Stimulated activated CD8-positive, alpha-beta memory T cell treated with anti-CD3 and anti-CD28 coated beads, Interleukin-7, amount 100 ng/mL, for 1 hour (primary cell): ENCODE measurements at places on chromosomes 5 and 9.

DNA sequence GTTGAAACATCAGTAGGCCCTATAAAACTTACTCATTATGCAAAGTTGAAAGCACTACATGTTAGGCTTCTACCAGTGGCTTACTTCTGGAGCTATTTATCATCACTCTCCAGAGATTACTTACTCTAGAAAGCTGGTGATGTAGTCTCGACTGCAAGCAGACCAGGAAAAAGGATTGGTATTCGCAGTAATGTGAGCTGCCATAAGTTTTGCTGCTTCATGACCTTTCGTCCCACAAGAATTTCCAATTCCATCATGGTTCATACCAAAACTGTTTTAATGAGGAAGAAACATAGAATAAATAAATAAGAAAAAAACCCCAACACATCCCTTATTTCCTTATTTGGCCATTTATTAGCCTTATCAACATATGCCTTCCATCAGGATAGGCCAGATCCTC is 181.9 kb downstream of the ADAMTS6 start:
- no peak for DNase-seq

DNA sequence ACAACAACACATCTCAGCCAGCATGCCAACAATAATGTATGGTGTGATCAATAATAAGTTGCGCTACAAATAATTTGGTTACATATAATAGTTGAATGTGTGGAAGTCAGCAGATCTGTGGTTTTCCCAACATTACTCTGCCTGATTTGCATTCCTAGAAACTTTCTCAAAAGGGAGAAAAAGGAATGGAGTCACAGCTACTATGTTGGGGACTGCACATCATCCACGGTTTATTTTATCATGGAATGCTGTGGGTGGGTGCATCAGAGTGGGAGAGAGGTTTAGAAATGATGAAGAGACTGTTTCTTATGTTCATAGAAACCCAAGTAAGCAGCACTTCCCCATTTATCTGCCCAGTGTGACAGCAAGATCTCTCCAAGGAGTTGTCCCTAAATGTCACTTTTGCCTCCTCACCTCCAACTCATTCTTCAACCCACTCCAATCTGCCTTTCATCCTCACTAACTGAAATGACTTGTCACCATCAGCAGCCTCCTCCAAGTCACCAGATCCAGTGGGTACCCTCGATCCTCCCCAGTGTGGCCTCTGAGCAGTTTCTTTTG is 2.8 kb upstream of the SPOCK1 start:
- DNase-seq = no peak

GRCh38 chr5:72608297-72608696 is 101.1 kb upstream of the ZNF366 start:
- no peak for DNase-seq

- DNase-seq = no peak
Measured at GRCh38 chr5:77031891-77032290, 1.7 kb downstream of the AGGF1 start.

DNA sequence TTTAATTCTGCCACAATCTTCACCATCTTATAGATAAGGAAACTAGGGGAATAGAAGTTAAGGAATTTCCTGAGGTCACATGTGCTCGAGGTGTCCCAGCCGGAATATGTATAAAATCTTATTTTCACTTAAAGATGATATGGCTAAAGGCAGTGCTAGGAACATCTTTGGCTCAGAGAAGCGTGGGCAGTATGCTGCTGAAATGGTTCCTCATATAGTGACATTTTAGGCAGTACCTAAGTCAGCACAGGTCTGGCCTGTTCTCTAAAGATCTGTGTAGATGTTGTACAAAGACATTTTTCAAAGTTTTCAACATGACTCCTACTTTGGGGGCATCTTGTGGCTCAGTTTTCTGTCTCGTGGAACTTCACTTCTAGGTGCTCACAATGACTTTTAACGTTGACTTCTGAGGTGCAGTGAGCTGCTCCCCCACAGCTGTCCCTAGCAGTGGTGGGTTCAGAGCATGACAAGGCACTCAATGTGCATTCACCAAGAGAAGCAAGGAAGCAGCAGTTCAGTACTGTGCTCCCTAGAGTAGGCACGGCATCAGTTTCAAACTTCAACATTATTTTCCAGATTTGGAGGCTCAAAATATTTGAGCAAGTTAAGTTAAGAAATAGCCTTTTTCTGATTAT is 40.3 kb downstream of the TNFAIP8 start:
- DNase-seq = no peak

GRCh38 chr5:77139001-77139400 is 51.9 kb upstream of the ZBED3 start:
- no peak for DNase-seq

- no peak for DNase-seq
Measured at GRCh38 chr9:5442400-5443011, 4.8 kb upstream of the PLGRKT start.

DNA sequence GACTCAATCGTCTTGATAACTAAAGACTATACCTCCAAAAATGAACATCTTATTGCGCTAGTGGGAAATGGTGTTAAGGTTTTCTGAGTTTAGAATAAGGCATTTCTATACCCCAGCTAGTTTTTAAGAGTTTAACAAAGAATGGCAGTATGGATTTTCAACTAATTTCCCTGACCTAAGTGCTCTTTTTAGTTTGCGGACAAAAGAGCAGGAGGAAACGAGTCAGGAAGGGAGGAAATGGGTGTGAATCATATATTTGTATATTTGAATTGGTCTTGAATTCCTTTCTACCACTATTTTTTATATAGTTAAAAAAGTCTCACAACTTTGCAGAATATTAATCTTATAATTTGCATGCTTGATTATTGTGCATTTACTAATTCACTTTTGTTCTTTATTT is 516.3 kb upstream of the ZNF608 start:
- DNase-seq = no peak

DNA sequence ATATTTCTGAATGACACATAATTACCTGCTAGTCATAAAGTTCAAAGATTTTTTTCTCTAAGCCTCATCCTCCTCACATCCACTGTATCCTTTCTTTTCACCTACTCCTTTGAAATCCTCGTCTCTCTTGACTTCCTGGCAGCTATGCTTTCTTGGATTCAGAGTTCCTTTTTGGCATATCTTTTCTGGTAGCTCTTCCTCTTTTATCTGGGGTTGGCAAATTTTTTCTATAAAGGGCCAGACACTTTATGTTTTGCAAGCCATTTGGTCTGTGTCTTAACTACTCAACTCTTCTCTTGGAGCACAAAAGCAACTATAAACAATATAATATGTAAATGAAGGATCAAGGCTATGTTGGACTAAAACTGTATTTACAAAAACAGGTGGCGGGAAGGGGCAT is 197.5 kb downstream of the KIAA0825 start:
- no peak for DNase-seq

GRCh38 chr5:53399926-53400697 is 80.3 kb upstream of the FST start:
- DNase-seq = no peak

GRCh38 chr5:50744776-50745175 is 78.3 kb downstream of the PARP8 start:
- no peak for DNase-seq

DNA sequence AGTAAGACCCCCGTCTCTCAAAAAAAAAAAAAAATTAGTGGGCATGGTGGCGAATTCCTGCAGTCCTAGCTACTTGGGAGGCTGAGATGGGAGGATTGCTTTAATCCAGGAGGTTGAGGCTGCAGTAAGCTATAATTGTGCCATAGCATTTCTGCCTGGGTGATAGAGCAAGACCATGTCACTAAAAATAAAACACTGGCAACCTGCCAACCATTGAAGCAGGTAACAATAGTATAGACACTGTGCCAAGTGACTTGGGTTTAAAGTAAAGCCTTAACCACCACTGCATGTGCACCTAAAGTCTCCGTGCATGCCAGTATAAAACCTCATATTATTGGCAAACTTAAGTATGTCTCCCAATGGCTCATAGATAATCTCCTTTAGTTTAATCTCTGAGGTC is 3.4 kb upstream of the APBA1 start:
- DNase-seq = no peak

DNA sequence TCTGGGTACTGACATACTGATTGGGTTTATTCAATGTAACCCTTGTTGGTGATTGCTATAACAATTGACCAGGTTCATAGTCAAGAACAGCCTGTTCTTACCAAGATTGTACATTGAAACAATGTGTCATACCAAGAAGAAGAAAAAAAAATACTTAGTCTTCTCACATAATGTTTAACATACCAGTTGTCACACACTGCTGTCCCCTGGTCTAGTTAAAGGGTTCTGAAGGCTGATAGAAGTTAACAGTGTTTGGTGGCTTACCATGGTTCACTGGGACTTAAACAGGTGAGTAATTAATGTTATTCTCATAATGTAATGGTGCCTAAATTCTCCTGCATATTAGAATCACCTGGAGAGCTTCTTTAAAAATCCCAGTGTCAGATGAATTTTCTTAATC is 18.5 kb upstream of the CDC42SE2 start:
- no peak for DNase-seq

DNA sequence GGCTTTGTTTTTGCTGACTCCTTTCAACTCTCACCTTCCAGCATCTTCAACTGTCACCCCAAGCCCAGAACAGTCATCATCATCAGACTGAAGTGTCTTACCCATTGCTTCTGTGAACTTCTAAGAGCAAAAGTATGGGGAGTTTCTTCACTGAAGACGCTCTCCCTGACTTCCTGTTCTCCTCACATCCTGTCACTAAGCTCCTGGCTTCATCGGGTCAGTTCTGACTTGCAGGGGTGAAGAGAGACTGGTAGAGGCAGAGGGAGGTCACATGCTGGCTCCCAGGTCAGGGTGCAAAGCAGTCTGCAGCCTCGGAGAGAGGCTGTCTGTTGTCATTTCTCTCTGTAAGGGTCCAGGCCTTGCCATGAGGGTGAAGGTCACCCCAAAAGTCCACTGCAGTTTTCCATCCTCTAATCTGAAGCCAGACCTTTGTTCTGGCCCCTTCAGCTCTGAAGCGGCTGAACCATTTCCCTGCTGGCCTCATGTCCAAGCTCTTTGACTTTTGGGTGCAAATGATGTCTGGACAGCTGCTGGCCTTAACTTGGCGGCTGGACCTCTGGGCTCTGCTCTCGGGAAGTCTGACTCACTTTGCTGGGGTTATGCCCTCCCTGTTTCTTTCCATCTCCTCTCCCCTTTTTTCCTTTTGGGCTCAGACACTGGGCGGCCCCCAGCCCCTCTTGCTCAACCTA is 305.0 kb downstream of the RAB3C start:
- DNase-seq = no peak

GRCh38 chr5:106159616-106160015 is 1511.1 kb downstream of the EFNA5 start:
- no peak for DNase-seq

- DNase-seq = no peak
Measured at GRCh38 chr5:3104429-3105060, 353.1 kb upstream of the IRX2 start.

GRCh38 chr9:124685217-124685616 is 85.9 kb downstream of the NR6A1 start:
- DNase-seq = no peak

DNA sequence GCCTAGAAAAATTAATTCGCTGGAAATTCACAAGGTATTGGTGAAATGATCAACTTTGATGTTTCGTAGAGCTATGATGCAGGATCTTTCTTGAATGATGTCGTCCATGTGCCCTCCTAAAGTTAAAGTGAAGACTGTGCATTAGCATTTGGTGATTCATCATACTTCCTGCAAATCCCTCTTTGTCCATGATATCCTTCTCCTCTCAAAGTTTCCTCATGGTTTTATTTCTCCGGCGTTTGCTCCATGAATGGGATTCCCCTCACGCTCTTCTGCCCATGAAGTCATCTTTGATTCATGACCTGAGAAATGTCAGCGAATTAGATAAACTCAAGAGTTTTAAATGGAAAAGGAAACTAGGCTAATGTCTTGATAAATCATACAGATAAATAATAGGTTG is 372.7 kb downstream of the PSAT1 start:
- DNase-seq = no peak

GRCh38 chr5:6700685-6701355 is 12.4 kb upstream of the TENT4A start:
- DNase-seq = no peak

- DNase-seq = no peak
Measured at GRCh38 chr5:816176-816575, 31.6 kb upstream of the ZDHHC11B start.

DNA sequence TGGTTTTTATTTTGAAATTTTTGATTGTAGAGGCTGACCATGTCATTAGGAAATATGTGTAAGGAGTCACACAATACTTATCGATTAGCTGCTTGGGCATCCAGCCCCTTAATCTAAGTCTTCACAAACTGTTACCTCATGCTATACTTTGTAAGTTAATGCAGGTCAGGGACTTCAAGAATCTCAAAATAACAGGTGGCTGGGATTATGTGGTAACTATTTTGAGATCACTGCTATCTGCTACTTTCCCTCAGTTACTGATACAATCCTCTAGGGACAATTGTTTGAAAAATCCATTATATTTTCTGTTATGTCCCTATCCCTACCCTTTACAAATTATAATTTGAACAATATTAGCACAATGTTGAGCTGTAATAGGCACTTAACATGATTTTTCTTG is 21.7 kb downstream of the FTMT start:
- no peak for DNase-seq

GRCh38 chr5:16617274-16617968 is 624 bp upstream of the RETREG1 start:
- no peak for DNase-seq

DNA sequence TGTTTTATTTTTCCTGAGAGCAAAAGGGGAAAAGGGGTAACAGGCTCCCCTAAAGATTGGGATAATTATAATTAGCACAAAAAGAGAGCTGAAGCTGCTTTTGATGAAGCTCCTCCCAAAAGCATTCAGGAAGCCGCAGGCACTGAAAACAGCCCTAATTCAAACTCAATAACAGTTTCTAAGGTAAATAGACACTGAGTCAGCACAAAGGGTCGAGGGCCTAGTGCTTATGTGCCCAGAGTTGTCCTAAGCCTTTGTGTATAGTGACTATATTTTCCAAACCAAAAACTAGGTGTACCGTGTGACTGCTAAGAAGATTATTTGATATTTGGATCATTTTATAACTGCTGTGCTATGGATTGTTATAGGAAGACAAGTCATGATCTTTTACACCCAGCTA is 67.7 kb downstream of the HMHB1 start:
- DNase-seq = no peak

- no peak for DNase-seq
Measured at GRCh38 chr5:115151208-115151805, 18.4 kb downstream of the TRIM36 start.

DNA sequence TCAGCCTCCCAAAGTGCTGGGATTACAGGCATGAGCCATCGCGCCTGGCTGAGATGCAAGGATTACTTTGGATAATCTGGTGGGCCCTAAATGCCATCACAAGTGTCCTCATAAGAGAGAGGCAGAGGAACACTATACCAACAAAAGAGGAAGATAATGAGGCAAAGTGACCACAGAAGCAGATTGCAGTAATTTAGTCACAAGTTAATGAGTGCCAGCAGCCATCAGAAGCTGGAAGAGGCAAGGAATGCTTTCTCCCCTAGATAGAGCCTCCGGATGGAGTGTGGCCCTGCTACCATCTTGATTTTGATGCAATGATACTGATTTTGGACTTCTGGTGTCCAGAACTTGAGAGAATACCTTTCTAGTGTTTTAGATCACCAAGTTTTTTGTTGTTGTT is 122.3 kb downstream of the SPATA31D1 start:
- DNase-seq = no peak
